ENCODE measurements at places on chromosomes 12 and 14. TPM values are rescaled to one million over a fixed set of nuclear protein-coding genes. Genes with fewer than 3 reads are reported as not detected.

Gene PIWIL1
- total RNA-seq = 0.09 TPM

Gene HCAR1
- total RNA-seq = not detected

Gene GALNT9
- total RNA-seq = not detected

Gene KRT77
- total RNA-seq = not detected

Gene RD3L
- total RNA-seq = not detected

Gene PLEKHG7
- total RNA-seq = not detected

Gene SDR9C7
- 13.6 TPM for total RNA-seq

Gene CLEC7A
- total RNA-seq = 36.1 TPM

Gene PABPN1
- total RNA-seq = 43.6 TPM

Gene ATP2B1
- total RNA-seq = 32.4 TPM

Gene COPS7A
- 45.1 TPM for total RNA-seq

Gene MIS18BP1
- total RNA-seq = 18.0 TPM

Gene NCOR2
- 17.7 TPM for total RNA-seq

- no peak for DNase-seq
Observed at GRCh38 chr14:89430391-89431236, 13.6 kb upstream of the FOXN3 start.

DNA sequence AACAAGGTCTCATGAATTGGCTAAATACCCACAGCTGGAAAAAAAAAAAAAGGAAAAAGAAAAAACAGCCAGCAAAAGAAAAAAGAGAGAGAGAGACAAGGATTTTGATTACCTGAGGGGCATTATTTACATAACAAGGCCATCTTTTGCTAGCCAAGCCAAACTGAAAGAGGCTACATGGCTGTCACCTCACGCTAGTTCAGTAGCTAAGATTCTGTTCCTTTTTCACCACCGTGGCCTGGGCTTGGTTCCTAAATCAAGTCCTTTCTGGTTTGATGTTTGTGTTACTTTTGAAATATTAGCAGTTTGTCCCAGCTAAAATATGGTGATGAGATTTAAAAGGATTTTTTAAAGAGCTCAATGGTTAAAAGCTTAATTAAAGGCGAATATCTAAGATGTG lies 2.0 kb upstream of the SDS start:
- DNase-seq = no peak

DNA sequence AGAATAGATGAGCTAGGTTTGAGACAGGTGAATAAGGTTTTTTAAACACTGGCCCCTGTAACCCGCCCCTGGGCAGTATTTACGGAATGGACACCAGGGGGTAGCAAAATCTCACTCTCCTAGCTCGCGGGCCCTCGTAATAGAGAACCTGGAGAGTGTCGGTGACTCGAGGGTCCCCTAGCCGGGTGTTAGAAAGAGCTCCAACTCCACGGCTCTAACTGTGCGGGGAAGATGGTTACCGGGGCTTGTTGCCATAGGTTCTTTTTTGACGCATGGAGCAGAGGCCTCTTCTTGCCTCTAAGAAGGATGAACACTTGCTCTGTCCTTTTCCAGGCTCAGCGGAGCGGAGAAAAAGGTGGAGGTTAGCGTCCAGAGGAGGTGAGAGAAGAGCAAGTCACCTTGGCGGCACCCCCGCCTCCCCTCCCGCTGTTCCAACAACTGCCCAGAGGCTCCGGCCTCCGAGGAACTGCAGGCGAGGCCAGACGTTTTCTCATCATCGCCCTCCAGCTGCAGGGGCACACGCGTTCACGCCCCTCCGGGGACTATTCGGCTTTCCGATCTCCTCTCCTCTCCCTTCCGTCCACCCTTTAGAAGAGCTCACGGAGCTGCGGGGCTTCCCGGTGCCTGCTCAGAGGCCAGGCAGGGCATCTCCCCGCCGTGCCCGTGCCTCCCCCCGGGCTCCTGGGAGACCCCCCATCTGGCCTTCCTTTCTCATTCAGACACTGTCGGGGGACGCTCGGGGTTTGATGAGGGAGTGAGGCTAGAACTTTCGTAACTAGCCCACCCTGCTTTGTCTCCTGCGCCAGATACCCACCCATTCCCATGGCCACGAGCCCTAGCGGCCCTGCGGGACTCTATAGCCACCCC lies 1.4 kb upstream of the ARHGEF40 start:
- DNase-seq = no peak

- no peak for DNase-seq
Observed at GRCh38 chr12:118219772-118220171, 83.8 kb downstream of the PEBP1 start.

- DNase-seq = no peak
Observed at GRCh38 chr12:110858848-110859247, 12.1 kb downstream of the CCDC63 start.

DNA sequence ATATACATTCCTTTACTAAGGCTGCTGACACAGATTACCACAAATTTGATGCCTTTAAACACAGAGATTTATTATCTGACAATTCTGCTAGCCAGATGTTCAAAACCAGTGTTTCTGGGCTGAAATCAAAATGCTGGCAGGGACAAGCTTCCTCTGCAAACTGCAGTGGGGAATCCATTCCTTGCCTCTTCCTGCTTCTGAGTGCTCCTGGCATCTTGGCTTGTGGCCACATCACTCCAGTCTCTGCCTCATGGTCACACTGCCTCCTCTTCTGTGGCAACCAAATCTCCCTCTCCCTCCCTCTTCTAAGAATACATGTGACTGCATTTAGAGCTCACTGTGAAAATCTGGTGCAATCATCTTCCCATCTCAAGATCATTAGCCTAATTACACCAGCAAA lies 235.7 kb downstream of the TTC8 start:
- DNase-seq = no peak

DNA sequence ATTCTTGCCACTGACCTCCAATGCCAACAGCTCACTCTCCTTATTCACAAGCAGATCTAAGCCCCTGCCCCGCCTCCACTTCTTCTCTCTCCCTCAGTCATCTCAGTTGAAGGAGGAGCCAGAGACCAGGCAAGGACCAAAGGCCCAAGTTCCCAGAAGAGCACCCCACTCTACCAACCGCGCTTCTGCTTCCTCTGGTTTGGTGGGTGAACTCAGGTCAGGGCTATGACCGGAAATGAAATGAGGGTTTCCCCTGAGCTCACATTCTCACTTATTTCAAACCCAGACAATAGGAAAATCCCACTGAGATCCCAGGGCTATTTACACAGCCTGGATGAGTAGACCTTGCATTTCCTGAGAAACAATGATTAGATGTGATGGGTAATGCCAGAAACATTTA lies 9.9 kb downstream of the DPF3 start:
- no peak for DNase-seq

- no peak for DNase-seq
Observed at GRCh38 chr14:102507081-102507856, 2.3 kb downstream of the ANKRD9 start.

DNA sequence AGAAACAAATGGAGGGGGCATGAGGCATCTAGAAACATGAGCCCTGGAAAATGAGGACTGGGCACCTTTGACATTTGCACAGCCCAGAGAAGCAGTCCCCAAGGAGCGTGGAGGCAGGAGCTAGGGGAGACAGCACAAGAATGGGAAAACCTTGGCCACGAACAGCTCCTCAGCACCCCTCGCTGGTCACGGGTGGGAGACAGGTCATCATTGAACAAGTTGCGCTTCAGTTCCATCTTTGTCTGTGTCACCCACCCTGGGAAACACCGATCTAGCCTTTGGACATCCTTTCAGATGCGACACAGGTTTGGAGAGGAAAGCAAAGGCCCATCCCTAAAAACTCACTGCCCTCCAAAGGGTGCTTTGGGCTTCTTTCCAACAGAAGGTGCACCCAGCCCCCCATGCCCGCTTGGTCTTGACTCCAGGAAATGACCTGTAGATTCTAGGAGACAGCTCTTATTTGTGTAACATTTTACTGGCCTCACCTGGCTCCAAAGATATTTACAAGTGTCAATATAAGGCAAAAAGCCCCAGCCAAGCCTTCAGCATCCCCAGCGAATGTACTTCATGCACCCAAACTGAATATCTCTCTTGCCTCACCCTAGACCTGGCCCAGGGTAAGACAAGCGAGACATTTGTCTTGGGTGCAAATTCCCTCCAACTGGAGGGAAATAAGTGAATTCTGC lies 28.8 kb upstream of the CLMN start:
- no peak for DNase-seq

DNA sequence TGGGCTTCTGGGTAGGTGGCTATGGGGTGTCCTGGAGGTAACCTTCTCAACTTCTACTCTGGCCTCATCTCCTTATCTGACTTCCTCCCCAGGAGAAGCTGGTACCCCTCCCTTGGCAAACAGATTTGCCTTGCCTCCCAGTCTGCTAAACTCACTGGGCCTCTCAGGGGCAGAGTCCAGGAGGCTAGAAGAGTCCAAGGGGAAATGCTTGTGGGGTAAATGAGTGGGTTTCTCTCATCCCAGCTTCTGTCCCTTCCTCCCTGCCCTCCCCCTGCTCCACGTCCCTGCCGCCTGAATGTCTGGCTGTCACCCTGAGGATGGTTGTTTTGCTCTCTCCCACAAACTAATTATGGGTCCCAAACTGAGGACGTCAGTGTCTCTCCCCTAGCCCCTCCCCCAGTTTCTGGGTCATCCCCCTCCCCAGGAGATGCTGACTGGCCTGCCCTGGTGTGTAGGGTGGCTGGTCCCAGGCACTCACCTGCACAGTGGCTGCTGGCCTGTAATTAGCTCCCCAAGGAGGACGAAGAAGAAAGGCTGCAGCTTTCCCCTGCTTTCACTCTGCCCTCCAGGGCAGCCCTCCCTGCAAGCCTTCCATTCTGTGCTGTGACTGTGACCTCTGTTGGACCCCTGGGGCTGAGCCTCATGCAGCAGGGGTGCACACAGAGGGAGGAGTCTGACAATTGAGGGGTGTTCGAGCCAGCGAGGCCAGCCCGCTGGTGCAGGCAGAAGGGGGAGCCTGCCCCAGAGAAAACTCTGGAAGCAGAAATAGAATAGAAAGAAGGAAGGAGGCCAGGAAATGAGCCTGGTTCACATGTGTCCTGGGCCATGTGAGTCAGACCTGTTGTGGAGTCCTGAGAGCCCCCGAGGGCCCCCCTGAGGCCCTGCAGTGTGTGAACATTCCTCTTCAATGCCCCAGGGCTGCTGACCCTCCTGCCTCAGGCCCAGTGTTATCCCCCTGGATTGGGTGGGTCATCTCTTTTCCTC lies at the start of gene LRP1-AS:
Gene LRP1-AS (minus strand): TSS at position 659 of the 984 bp plus-strand sequence.
- no peak for DNase-seq

- no peak for DNase-seq
Observed at GRCh38 chr14:55843718-55844403, 263.9 kb downstream of the KTN1 start.

- no peak for DNase-seq
Observed at GRCh38 chr14:28931999-28932398, 165.4 kb downstream of the FOXG1 start.

- no peak for DNase-seq
Observed at GRCh38 chr12:13152281-13152680, 44.2 kb upstream of the EMP1 start.

DNA sequence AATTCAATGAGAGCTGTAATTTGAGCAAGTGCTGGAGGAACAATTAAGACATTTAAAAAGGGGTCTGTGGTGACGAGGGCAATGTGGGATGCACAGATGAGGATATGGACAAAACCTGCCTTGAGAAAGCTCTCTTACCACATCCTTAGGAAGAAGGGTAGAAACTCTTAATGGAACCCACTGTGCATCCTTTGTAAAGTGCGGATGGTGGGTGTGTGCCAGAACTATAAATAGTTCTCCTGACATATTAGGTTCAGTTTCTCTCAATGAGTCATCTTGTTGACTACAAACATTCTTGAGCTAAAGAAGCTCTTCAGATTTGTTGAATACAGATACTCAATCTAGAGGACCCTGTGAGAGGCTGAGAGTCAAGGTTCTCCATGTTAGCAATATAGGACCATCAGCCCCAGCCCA lies 106.1 kb upstream of the ANO4 start:
- no peak for DNase-seq

DNA sequence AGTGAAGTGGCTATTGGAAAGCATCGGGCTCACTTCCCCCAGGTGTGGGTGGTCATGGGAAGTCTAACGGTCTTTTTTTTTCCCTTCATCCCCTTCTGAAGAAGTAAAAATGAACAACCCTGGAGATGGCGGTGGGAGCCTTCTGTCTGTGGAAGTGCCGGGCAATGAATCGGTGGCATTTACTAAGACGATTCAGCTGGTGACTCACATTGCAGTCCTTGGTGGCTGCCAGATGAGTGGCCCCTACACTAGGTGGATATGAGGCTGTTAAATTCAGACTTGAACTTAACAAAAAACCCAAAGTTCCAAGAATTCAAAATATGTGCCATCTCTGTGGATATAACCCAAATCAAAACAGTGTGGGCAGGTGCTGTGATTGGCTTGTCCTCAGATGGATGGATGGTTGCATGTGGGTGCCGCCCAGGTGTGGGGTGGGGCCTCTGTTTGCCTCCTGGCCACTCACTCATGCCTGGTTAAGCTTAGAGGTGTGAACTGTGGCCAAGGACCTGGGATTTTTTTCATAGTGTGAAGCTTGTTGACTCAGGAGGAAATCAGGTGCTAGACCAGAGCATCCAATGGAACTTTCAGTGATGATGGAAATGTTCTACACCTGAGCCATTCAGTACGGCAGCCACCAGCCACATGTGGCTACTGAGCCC lies 176.7 kb upstream of the NOS1 start:
- DNase-seq = no peak

DNA sequence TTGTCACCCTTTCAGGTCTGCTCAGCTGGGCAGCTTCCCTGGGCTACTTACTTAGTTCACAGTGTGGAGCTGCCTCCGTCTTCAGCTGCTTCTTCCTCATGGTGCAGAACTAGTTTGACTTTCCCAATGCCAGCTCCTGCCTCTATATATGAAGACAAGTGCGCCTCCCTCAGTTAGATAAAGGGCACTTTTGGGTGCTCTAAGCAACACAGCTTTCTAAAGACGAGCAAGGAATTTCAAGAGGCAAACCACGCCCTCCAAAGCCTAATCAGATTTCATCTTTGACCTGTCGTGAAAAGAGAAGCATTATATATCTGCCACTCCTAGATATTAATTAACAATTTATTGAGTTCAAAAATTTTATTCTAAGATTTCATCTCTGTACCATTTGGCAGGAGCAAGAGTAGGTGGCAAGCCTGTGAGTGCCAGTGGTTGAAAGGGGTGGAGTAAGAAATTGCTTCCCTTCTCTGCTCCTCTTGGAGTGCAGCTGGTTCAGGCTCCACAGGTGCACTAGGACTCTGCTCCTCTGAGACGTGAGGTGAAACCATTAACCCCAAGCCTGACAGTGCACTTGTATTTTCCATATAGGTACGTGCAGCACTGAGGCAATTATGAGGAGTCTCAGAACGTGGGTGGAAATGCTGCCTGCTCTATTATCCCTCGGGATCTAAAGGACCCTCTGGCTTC lies 2.1 kb upstream of the SLC11A2 start:
- DNase-seq = no peak

DNA sequence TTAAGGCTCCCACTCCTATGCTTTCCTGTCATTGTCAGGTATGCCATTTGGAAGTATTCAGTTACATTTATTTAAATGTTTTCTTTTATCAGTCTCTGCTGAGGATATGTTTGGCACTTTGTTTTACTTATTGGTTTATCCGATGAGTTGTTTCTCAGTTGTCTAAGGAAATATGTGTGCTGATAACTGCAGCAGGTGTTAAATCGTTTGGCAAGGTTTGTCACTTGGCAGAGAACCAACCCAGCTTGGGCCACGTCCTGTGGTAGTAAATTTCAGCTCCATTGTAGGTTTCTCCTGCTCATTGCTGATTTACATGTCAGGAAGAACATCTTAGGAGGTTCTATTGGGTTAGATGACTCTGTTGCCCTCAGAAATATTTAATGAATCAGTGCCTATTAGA lies 22.0 kb upstream of the MGST1 start:
- no peak for DNase-seq
